ENCODE measurements at places on chromosomes 2 and 18.

- peak; percentile 63 for DNase-seq
These were observed 552.4 kb upstream of the CDH2 start for GRCh38 chr18:28729321-28729720.

DNA sequence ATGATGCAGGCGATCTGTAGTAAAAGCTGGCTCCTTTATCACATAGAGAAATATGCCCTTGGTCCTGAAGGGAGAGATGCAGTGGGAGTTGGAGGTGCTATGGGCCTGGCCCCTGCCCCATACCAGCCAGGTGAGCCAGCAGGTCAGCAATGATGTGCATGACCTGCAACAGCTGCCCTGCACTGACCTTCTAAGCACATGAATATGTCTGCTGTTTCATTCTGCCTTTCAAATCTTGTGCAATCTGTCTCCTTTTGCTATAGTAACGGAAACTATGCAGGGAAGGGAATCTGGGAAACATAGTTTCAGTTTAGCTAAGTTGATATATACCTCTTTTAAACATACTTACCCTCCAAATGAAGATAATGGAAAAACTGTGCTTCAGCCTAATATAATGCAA lies 235.2 kb downstream of the TDRD15 start:
- no peak for DNase-seq

DNA sequence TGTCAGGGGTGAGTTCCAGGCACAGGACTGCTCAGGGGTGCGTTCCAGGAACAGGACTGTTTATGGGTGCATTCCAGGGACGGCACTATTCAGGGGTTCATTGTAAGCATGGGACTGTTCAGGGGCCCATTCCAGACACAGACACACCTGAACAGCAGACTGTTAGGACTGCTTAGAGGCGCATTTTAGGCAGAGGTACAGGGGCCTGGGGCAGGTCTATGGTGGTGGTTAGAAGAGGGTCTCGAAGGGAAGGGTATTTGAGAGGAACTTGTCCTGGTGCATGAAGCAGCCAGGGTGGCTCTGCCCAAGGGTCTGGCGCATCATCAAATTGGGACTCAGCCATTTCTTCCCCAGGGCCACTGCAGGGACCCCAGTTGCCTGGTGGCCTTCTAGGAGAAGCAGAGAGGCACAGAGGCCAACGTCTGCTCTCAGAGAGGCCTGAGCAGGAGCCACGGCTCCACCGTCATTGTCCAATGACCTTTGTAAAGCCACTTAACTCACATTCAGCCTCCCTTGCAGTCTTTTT lies 14.8 kb upstream of the MLPH start:
- DNase-seq: no peak

- DNase-seq: peak; percentile 51
These were observed 46.9 kb downstream of the NFATC1 start for GRCh38 chr18:79442508-79443221.

GRCh38 chr18:11544060-11544633 lies 65.2 kb upstream of the SLC35G4 start:
- no peak for DNase-seq

DNA sequence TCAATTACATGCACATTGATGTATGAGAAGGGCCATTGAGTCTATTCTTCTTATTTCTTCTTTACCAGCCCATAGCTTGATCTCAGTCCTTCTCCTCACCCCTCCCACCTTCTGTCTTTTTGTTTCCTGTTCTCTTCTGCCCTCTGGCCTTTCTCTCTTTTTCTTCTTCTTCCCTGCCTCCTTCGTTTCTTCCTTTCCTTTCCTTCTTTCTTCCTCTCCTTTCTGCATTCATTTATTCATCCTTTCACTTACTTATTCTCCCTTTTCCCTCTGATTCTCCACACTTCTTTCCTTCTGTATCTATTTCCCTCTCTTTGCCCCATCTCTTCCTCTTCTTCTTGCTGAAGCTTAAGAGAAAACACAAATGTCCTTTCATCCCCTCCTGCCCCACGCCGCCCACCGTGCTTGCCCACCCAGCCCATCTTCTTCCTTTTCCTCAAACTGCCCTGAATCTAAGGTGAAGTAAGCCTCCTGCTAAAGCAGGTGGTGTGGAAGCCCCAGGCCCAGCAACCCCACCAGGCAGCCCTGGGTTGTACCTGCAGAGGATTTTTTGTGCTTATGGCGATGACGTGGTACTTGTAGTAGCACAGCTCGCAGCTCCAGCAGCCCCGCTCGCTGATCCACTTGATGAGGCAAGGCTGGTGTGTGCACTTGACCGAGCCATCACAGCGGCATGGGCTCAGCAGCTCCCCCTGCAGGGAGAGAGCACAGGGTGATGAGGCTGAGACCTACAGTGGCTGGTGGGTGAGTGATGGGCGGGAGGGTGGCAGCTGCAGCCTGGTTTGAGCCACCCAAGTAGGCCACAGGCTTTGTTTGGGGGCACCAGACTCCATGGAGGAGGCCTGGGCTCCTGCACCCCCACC lies 89.0 kb downstream of the MARCHF4 start:
- no peak for DNase-seq

GRCh38 chr2:140863713-140864112 lies 1267.1 kb downstream of the LRP1B start:
- peak; percentile 58 for DNase-seq

DNA sequence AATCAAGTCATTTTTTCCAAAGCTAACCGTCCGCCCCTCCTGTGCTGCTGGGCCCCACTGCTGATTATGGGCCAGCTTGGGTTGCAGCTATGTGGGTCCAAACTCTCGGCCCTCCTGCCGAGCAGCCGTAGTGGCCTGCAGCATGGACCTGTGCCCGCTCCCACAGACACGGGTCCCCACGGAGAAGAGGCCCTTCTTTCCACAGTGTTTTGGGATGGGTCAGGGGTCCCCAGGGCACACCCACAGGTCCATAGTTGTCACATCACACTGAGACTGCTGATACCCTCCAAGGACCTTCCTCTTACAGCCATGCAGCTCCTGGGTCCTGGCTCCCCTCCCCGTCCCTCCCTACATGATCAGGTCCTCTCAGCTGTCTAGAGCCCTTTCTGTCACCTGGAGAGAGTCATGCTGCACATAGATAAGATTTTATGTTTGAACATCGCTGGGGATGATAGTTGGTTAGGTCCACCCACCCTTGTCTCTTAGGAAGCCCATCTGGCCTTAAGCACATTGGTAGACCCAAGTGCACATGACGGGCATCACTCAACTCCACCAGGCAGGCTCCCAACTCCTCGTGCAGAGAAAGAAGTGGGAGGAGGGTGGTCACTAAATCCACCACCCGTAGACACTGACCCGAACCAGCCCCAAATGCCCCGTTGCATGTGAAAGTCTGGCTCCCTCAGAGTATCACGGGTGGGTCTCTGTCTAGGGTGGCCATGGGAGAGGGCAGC lies 17.5 kb downstream of the GPR55 start:
- no peak for DNase-seq

DNA sequence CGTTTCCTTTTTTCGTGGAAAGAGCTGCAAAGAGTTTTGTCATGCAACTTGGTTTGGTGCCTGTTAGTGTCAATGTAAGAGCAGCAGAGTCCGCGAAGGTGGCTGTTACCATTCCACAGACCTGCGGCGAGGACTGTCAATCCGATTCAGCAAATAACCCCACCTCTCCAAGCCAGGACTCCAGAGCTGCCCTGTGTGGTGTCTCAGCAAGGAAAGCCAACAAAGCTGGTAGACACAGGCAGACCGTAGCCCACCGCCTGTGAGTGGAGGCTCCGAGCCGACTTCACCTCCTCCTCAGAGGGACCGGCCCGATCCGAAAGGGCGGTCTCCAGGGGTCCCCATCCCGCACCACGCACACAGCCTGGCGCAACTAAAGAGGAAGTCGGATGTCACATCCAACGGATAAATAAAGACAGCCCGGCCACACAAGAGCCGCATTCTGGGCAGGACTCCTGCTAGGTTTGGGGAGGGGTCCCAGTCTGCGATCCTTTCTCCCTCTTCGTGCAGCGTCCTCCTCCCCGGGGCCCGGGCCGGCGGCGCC lies 819 bp downstream of the ANKRD44 start:
- no peak for DNase-seq

DNA sequence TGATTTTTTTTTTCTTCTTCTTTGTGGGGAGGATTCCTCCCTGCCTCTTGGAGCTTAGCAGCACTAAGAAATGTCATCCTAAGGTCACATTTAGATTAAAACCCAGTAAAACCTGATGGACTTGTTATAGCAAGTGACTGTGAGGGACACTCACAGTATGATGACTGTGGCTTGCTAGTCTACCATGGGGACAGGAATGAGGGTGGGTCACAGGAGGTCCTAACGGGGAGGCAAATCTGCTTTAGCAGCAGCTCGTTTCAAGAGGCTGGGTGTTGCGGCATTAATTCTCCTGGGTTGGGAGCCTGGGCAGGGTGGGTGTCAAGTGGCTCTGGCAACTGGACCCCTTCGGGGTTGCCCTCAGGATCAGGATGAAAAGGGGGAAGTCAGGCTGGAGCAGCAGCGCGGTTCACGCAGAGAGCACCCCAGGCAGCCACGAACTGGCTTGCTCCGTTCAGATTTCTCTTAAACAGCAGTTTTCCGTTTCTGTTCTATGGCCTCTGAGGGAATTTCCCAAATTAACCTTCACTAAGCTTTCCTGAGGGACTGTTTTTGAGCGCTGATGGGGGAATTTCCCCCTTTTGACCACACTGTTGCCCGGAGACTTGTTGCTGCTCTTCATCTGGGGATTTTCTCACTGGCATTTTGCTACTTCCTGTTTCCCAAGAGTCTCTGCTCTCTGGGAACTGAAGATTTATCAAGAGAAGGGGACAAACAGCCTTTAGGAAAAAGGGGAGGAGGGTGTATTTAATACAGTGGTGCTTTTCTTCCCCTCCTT lies 59.8 kb upstream of the PELI1 start:
- peak; percentile 61 for DNase-seq

- peak; percentile 69 for DNase-seq
These were observed 8.5 kb upstream of the DAW1 start for GRCh38 chr2:227862741-227863588.

GRCh38 chr2:32735348-32735747 lies 107.5 kb downstream of the TTC27 start:
- DNase-seq: no peak

DNA sequence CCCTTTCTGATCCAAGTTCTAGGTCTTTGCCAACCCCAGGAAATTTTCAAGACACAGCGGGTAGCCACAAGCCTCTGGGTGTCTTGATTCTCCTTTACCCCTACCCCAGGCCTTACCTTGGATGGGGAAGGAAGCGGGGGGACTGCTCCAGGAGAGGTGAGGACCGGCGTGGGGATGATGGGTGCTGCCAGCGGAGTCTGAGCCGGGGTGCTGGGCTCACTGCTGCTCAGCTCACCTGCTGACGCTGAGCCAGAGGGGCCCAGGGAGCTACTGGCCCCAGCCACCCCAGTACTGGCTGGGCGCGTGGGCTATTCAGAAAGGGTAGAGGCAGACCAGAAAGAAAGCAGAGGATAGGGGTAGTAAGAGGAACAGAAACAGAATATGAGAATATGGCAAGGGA lies 8.7 kb downstream of the DCTN1 start:
- no peak for DNase-seq

- no peak for DNase-seq
These were observed 193.2 kb upstream of the MEX3C start for GRCh38 chr18:51390702-51391101.

DNA sequence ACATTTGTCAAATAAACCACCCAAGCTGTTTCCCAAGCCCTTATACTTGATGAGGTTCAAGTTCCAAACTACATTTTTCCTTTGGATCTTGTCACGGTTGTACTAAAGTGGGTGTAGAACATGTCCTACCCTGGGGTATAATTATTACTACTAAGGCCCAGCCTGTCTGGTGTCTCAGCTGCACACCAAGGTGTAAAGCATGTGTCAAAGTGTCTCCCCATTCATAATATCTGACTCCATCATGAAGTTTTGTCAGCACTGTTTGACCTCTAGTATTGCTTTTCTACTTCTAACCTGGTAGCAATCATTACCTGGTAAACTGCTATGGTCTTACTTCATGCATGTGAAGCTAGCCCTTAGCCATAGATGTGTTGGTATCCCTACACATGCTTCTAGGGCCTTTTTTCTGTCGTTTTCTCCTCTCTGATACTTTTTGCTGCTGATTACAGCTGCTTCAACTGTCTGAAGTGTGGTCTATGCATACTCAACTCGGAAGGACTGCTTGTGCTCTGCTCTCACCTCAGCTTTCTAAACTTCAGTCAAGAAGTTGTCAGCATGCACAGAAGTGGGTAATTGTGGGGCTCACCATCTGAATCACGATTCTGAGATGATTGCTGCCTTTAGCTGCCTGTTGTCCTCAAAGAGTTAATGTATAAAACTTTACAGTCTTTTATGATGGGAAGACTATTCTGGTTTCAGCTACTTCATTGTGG lies 445.7 kb upstream of the TRIB2 start:
- no peak for DNase-seq

DNA sequence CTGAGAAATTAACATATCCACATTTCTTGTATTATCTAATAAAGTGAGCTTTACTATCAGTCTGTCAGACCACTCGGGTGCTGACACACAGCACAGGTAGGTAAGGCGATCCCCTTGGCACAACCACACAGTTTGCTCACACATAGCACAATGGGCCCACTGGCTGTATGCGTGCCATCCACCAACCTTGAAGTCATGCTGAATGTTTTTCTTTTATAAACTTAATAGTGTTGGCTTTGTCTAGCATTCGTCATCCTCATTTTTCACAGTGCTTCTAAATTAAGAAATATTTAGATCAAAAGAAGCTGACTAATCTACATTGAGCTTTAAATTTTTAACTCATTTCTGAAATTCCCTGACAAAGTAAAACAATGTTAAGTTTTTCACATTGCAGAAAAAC lies 50.0 kb upstream of the PAPOLG start:
- DNase-seq: peak; percentile 3

- no peak for DNase-seq
These were observed 162.9 kb downstream of the MTCL1 start for GRCh38 chr18:8868276-8868675.

- DNase-seq: peak; percentile 79
These were observed 57.3 kb upstream of the EML6 start for GRCh38 chr2:54666131-54666633.

DNA sequence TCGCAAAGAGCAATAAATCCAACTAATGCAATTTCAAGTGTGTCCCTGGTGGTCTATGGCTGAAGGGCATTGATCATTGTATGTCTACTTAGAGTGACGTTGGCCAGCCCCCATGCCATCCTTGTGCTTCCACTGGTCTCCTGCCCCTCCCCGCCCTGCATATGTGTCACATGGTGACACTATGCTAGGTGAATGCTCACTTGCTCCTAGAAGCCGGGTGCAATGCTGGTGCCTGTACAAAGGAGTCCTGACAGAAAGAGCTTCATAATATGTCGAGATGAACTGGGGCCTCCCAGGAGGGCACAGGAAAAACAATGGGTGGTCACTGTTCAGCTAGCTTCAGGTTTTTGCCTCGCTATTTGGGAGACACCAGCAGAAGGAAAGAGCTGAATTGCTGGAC lies 5.9 kb upstream of the TRABD2A start:
- no peak for DNase-seq

DNA sequence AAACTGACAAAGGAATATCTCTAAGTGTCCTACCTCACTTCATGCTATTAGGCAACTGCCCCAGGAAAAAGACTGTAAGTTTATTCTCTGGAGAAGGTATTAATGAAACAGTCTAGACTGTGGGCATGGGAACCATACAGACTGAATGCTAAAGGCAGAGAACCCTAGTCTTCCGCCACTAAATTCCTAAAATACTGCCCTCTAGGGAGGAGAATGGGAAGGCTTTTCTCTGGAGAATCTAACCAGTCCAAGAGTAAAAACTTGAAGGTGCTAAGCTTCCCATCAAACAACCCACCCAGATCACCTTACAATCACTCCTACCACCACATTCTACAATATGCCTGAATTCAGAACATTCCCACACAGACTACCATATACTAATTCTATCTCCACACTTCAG lies 3.4 kb downstream of the SRBD1 start:
- peak; percentile 20 for DNase-seq

- no peak for DNase-seq
These were observed 294.7 kb downstream of the TDRD15 start for GRCh38 chr2:21418456-21418855.

Measured in fibroblast of skin of abdomen (primary cell).